Adrenal gland (tissue), 19 donors: ENCODE measurements at places on chromosomes 3 and 15.

GRCh38 chr3:82671466-82671865 lies 910.0 kb upstream of the GBE1 start:
- no peak for DNase-seq

DNA sequence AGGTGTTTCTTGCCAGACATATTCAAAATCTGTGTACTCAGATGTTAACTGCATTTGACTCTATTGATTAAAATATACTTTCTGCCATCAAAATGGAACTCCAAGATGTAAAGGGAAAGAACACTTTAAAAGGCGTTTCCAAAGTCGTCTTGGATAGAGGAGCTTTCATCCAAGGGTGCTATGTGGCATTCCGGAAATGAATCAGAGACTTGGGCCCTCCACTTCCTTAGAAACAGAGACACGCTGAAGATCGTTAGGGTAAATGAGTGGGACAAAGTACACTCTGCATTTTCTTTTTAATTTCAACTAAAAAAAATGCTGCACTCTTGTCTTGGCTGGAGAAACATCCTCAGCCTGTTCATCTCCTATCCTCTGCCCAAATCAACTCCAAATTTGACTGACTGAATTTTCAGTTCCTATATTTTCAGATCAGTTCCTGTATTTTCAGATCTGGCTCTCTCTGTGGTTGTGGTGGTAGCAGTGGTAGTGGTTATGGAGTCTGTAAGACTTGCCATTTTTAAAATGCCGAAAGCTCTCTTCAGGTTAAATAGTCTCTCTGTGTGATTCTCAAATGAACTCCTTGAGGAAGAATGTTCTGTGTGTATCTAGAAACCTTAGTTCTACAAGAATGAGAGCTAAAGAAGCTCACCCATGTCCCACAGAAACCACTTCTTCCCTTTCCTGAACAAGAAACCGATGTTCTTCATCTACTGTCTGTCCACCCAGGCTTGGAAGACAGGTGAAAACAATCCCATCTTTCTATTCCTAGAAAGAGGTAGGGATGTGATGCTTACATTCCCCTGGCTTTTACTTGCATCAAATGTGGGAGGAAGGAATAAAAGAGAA lies 156.8 kb upstream of the ICE2 start:
- no peak for DNase-seq

DNA sequence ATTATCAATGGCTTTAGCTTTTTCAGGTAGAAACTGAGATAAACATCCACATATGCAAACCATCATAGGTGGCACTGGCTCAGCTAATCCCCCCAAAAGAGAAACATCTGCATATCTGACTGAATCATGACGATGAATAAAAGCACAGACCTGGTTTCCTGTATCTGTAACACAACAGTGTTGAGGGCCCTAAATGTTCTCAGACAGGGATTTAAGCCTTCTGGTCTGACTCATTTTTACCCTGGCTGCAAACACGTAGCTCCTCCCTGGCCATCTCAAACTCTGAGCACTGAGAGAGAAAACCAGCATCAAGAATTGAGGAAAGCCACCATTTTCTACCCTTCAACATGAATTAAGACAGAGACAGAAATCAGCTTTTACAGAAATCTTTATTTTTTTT lies 35.2 kb downstream of the GLB1 start:
- DNase-seq, result no peak

DNA sequence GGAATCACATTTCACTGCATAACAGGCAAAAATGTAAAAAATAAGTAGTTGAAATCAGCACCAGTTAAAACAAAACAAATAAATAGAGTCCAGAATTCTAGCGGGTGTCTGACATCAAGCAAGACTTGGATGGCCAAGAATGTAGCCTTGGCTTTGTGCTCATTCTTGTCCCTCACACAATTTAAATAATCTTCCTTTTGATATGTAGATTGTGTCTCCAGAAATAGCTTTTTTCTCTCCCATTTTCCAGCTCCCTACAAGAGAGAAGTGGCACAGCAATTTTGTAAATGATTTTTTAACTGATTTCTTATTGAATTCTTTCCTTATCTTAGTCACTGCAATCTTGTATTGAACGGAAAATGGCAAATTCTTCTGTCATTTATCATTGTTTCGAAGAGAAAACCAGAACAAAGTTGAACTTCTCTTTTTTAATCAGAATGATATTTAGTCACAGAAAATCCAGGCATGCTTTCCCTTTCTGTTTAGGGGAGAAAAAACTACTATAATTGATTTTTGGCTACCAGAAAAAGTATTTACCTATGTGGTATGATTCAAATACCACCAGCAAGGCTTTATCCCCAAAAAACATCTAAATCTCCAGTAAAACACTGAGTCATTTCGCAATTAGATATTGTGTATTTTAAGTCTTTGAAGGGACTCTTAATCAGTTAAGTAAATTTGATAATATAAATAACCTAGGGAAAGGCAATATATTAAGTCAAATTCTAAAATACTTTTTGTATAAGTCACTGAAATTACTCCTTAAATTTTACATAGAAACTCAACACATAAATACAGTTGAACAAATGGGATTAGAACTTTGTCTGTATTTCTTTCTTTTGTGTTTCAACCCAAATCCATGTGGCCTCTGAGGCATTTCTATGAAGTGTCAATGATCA lies 481.7 kb downstream of the GBE1 start:
- DNase-seq, result no peak

- no peak for DNase-seq
Observed at GRCh38 chr3:56748663-56749231, 53.0 kb downstream of the ARHGEF3 start.

DNA sequence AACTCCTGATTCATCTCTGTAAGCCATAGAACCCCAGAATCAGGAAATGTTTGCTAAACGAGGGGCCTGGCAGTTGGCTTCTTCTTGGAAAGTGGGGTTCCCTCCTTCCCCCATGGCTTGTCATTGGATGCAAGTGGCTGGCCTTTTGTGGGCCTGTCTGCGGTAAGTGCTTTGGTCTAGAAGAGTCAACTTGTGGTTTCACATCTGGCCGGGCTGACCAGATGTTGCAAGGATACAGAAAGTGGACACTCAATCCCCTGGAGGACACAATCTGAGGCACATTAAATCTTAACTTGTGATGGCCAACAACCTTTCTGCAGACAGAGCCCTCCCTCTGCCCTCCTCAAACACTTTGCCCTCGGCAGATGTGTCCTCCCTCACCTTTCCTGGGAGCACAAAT lies 1.1 kb downstream of the FAH start:
- no peak for DNase-seq

DNA sequence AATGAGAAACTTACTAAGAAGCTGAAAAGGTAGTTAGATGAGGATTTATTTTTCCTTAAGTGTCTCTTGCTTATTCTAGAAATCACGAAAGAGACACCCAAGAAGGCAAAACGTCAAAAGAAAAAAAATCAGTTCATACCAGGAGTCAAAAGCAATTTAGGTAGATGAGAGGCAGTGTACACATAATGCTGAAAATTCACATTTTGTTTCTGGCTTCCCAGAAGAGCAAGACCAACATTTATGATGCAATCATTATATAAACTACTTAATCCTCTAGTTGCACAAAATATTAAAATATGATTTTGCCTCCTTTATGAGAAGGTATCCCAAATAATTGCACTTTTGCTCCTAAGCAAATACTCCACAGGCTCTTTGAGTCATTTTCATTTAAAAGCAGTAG lies 228.0 kb downstream of the FMN1 start:
- DNase-seq, result no peak

GRCh38 chr3:194472290-194472920 lies 14.4 kb downstream of the ATP13A3 start:
- DNase-seq, result peak; percentile 40

- DNase-seq, result no peak
Observed at GRCh38 chr3:174495928-174496327, 363.2 kb upstream of the NAALADL2 start.

- no peak for DNase-seq
Observed at GRCh38 chr3:185724761-185725160, 100.1 kb downstream of the IGF2BP2 start.

DNA sequence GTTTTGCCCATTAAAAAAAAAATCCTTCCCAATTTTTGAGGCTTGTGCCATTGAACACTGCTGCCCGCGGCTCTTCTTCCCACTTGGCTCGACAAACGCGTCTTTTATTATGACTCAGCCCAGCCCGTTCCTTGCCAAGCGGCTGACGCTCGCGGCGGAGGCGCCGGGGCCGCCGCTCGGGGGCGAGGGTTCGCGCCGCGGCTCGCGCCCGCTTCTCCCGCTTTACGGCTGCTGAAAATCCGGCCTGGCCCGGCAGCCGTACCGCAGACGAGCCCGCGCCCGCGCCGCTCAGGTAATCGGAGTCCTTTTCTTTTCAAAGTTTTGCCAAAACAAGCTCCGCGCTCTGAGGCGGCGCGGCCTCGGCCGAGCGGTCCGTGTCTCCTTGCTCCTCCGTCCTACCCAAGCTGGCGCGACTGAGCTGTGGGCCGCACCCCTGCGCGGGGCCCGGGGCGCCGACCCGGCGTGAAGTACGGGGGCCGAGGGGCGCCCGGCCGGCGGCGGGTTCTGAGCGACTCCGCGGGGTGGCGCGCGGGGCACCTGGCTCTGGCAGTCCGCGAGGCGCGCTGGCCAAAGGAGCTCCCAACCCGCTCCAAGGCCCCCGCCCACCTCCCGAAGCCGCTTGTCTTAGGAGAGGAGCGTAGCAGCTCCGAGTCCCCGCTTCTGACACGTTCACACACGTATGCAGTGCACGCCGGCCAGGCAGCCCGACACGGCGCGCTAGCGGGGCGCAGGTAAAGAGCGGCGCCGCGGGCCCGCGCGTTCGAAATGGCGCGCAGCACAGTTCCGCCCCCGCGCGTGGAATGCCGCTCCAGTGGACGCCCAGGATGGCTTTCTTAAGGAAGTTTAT lies 418.2 kb upstream of the NAALADL2 start:
- DNase-seq, result peak; percentile 90

GRCh38 chr3:18236726-18237125 lies 188.4 kb downstream of the SATB1 start:
- no peak for DNase-seq

- peak; percentile 55 for DNase-seq
Observed at GRCh38 chr15:85543741-85544155, 163.3 kb downstream of the AKAP13 start.

DNA sequence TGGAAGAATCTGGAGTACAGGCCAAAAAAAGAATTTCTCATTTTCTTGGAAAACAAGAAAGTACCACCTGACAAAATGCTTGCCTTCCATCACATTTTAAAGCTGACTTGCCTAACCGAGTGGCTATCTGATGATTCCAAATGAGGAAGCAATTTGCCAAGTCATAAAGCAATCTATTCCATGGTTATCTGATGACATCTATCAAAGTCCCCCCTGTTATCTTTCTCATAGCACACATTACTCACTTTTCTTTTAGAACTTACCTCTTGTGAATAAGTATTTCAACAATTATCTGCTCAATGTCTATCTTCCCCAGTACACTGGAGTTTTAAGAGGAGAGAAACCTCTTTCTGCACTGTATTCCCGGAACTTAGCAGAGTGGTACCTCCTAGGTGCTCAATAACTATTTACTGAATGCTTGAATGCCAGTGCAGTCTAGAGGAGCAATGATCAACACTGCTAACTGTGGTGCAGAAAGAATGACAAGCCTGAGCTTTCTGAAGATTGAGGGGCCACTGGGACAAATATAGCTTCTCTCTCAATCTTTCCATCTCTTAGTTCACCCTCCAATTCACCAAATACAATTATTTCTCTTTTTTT lies 186.3 kb upstream of the ATP11B start:
- DNase-seq, result no peak

DNA sequence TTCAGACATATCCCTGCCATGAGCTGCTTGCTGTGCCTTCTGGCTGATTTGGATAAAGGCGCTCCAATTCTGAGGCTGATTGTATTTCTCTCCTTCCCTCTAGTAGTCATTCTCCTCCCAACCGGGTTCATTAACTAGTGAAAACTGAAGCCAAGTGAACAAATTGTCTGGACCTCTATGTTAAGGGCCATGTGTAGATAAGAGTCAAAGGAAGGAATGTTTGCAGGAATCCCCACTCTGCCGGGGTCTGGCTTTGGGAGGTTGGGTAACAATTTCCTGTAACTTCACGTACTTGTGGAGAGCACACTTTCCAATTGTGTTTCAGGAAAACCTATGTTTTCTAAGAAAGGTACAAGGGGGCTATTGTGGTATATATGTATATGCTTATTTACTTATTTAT lies 38.2 kb upstream of the SUCLG2 start:
- no peak for DNase-seq

GRCh38 chr15:66780172-66780972 lies 78.3 kb downstream of the SMAD6 start:
- peak; percentile 10 for DNase-seq

DNA sequence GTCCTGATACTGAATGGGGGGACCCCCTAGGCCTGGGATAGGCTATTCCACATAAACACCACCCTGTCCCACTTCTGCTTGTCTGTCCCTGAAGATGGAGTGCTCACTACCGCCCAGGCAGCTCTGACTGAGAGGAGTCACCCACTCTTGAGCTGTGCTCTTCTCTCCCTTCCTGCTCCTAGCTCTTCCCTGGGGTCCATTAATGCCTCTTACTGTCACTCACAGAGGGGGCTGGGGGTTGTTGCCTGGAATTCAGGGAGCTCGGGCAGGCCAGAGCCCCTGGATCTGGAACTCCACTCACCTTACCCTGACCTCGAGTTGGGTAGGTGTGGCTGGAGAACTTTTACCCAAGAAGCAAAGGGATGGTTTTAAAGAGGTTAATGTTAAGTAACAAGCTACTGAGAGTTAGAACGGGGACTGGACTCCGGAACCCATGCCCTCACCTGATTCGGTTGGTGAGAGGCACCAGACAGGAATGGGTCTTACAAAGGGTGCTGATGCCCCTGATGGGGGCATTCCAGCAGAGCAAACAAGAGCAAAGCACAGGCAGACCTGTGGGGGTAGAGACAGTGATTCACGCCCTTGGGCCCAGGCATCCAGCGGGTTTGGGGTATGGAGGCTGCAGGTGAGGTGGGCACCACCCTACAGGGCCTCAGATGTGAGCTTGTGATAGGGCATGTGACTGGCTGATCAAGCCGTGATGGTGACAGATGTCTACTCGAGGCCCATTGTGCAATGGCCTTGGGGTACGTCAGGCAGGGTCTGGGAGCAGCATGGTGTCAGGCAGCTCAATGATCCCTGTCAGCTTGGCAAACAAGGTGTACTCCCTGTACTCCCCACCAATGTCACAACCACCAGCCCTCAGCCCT lies 5.4 kb downstream of the NBEAL2 start:
- DNase-seq, result no peak

GRCh38 chr3:122794779-122795673 lies at the start of gene SLC49A4:
Gene SLC49A4, plus strand, starts transcription at chr3:122795069. Its CDS starts 124 bp downstream, at chr3:122795193.
- DNase-seq, result peak; percentile 68

DNA sequence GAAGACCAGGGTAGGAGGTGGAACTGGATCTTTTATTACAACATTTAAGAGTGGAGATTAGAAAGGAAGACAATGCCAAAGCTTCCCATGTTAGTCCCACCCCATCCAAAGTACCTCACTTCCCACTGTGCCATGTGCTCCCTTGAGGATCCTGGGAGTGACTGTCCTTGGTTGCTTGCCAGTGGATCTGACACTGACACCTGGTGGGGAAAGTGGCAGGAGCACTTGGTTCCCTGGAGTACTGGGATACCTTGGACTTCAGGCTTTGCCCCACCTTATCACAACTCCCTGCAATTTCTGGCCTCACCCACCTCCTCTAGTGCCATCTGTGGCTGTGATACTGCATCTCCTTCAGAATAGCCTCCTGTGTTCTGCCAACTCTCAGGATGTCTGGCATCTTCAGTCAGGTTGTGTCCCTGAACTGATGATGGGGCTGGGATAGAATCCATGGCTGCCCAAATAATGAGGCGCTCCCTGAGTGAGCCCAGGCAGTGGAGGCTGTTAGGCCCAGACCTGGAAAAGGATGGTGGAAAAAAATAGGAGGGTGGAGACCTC lies 1.3 kb downstream of the ELL3 start:
- peak; percentile 68 for DNase-seq

GRCh38 chr3:146598535-146598934 lies 6.6 kb downstream of the PLSCR5 start:
- DNase-seq, result no peak
